ENCODE measurements at places on chromosomes 3 and 15.

DNA sequence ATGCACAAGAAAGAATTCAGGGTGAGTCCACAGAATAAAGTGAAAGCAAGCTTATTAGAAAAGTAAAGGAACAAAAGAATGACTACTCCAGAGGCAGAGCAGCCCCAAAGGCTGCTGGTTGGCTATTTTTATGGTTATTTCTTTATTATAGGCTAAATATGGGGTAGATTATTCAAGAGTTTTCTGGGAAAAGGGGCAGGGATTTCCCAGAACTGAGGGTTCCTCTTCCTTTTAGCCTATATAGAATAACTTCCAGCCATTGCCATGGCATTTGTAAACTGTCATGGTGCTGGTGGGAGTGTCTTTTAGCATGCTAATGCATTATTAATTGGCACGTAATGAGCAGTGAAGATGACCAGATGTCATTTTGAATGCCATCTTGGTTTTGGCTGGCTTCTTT lies 13.6 kb downstream of the GLDN start:
- DNase-seq = no peak

DNA sequence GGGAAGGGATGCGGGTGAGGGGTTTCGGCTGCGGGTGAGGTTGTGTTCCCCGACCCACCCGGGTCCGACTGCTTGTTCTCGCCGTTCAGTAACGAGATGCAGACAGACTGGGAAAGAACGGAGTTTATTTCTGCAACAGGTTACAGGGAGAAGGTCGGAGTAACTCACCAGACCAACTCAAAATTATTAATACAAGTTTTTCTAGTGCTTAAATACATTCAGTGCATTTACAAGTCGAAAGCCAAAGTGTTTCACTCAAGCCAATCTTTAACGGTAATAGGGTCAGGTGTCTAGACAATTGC lies 492 bp upstream of the HIGD1A start:
- DNase-seq = no peak

GRCh38 chr15:91407269-91407889 lies 307.3 kb downstream of the SV2B start:
- DNase-seq = no peak

DNA sequence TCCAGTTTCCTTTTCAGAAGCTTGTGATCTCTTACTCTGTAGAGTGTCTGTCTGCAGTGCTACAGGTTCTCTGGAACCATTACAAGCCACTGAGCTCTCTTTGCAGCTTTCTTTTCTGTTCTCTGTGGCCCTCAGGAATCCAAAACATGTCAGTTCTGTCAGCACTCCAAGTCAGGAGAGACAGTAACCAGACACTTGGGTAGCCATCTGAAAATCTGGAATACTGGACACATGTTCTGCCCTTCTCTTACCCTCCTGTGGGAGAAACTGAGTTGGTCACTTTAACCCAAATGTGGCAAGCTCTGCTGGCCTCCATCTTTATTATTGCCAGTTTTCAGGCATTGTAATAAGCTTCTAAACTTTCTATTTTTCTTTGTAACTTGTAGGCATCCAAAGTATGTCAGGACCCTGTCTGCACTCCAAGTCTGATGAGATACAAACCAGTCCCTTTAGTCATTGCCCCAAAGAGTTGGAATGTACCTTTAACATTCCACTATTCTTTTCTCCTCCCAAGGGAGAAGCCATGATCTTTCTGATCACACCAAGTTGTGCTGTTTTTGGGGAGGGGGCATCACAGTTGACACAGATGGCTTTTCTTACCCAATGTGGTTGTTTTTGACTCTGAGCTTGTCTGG lies 183.7 kb downstream of the DPH6 start:
- no peak for DNase-seq

GRCh38 chr3:4977853-4978203 lies 1.4 kb upstream of the BHLHE40 start:
- no peak for DNase-seq

DNA sequence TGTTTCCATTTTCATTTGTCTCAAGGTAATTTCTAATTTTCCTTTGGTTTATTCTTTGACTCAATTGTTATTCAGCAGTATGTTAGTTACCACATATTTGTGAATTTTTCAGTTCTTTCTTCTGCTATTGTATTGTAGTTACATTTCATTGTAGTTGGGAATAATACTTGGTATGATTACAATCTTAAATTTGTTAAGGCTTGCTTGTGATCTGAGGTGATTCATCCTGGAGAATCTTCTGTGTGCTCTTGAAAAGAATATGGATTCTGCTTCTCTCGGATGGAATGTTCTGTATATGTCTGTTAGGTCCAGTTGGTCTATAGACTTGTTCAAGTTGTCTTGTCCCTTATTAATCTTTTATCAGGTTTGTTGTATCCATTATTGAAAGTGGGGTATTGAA lies 63.4 kb upstream of the VEPH1 start:
- no peak for DNase-seq

GRCh38 chr3:73734211-73735089 lies 109.7 kb upstream of the PDZRN3 start:
- no peak for DNase-seq

- no peak for DNase-seq
Measured at GRCh38 chr3:10292505-10293419, at the start of gene GHRL. Gene GHRL, minus strand, starts transcription at chr3:10292947. Its CDS starts 2,767 bp downstream, at chr3:10290180.

GRCh38 chr3:77514766-77515165 lies 474.9 kb downstream of the ROBO2 start:
- DNase-seq = no peak

DNA sequence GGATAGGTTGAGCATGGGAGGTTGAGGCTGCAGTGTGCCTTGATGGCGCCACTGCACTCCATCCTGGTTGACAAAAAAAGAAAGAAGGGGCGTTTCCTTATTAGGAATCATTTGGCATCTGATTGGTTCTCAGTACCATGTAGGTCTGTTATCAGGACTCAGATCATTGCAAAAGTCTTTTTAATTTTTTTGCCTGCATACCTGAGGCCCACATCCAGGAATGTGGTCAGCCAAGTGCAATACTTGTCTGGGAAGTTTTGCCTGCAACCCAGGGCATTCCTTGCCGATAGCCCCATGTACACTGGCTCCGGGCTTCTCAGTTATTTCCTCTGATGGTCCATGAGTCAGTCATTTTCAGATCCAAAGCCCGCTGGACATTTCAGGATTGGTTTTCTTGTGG lies 50.1 kb upstream of the CRTC3 start:
- DNase-seq = no peak

GRCh38 chr3:30657914-30658313 lies 51.5 kb downstream of the TGFBR2 start:
- no peak for DNase-seq

DNA sequence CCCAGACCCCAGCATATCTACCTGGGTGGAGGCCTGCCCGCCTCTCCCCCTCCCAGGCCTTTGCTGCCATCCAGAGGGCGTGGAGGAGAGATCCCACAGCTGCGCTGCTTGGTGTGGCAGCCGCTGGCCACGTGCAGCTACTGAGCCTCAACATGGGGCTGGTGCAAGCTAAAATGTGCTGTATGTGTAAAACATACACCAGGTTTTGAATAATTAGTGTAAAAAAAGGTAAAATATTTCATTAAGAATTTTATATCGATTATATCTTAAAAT lies 95.8 kb downstream of the SEC22A start:
- no peak for DNase-seq

- no peak for DNase-seq
Measured at GRCh38 chr3:171460725-171461524, 720 bp upstream of the TNIK start.

- DNase-seq = no peak
Measured at GRCh38 chr3:89411201-89411600, 303.8 kb downstream of the EPHA3 start.

GRCh38 chr3:59654123-59654479 lies 604.3 kb upstream of the CFAP20DC start:
- no peak for DNase-seq

- no peak for DNase-seq
Measured at GRCh38 chr3:23869977-23870662, 46.7 kb downstream of the NKIRAS1 start.

- DNase-seq = no peak
Measured at GRCh38 chr3:71984843-71985613, 200.1 kb upstream of the PROK2 start.

DNA sequence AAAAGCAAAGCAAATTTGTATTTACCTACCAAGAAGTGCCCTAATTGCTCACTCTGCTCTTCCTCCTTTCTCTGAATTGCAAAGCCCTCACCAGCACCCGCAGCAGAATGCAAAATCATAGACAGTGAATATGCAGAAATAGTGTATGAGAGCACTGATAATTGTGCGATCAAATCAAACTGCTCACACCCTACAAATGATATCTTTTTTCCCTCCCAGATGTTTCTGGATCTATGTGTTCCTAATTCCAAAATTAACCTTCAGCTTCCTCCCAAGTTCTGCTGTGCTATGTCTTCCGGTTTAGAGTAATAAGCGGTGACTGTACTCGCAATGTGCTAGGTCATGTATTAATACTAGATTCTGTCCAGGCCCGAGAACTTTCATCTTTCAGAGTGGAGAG lies 3.4 kb downstream of the GHSR start:
- no peak for DNase-seq

- no peak for DNase-seq
Measured at GRCh38 chr3:158463556-158463955, 107.4 kb upstream of the MLF1 start.

GRCh38 chr3:71710906-71711494 lies 14.2 kb downstream of the EIF4E3 start:
- no peak for DNase-seq

DNA sequence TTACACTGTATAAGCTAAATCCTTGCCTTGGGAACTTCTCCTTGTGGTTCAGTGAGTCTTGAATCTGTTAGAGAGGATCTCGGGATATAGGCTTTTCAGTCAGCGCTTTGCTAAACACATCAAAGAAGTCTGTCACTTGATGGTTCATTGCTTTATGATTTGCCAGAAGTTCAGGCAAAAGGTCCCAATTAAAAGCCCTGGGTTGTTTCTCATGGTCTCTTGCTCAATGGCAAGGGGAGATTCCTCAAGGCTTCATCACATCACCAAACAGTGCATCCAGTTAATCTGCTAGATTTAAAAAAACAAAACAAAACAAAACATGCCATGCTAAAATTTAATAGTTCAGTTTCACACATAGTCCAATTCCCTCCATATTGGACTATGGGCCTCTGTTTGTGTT lies 114.8 kb downstream of the FILIP1L start:
- DNase-seq = no peak

GRCh38 chr3:65268426-65268825 lies 580.6 kb upstream of the ADAMTS9 start:
- no peak for DNase-seq

All from stimulated activated CD8-positive, alpha-beta memory T cell treated with anti-CD3 and anti-CD28 coated beads, Interleukin-15, amount 100 ng/mL, for 24 hours (primary cell).